CD4-positive, alpha-beta T cell treated with Interleukin-17A for 4 hours (primary cell): ENCODE measurements at places on chromosomes 1 and 21.

GRCh38 chr21:38266732-38267131 lies 9.9 kb downstream of the KCNJ15 start:
- DNase-seq = no peak

- DNase-seq = no peak
These were observed 45.1 kb downstream of the PDPN start for GRCh38 chr1:13628711-13629110.

DNA sequence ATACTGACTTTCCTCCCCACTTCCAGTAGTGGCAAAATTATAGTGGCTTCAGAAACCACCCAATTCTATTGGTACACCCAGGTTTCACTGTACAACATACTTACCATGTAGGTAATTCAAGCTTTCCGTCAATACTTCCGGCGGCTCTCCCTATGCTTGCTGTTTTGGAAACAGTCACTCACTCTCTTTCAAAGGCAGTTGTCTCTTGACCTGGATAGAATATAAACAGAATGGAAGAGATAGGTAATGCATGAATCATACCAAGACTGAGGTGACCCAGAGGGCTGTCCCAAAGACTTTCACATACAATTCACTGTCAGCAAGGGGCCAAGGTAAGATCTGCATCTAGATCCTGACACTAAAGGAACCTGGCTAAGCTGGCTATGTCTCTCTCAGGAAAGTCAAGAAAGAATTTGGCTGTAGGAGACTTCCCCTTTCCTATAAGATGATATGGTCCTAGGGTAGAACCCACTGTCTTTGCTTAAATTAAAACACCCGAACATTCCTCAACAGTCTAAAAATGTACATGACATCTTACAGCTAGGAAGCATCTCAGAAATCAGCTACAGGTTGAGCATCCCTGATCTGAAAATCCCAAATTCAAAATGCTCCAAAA lies 59.6 kb downstream of the LUZP1 start:
- peak; percentile 11 for DNase-seq

GRCh38 chr1:184743062-184743756 lies 11.4 kb downstream of the EDEM3 start:
- DNase-seq = peak; percentile 30

GRCh38 chr1:218480137-218480536 lies 135.0 kb downstream of the TGFB2 start:
- no peak for DNase-seq

- DNase-seq = no peak
These were observed 5.6 kb downstream of the PDZK1IP1 start for GRCh38 chr1:47184090-47184821.
